ENCODE measurements at places on chromosomes 5 and 9. TPM values are rescaled to one million over a fixed set of nuclear protein-coding genes. Genes with fewer than 3 reads are reported as not detected.

DNA sequence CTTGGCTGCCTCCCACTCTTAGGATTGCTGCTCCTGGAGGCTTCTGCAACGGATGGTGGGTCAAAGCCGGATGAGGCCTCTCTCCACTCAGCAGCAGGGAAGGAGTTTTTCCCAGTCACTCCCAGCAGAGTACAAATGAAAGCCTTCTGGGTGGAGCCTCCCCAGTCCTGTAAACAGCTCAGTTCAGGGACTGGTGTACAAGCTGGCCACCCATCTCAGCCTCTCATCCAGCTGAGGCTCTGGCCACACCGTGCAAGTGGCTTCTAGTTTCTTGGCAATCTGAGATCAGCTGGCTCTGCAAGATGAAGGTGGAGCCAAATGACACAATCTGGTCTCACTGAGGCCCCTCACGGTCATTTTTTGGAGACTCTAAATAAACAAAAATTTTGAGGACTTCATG is 10.0 kb downstream of the GPX3 start:
- no peaks in the 10 kb centered on the region for H3K4me1 ChIP-seq
- no peaks in the 10 kb centered on the region for H3K27me3 ChIP-seq
- DNase-seq = peak; percentile 54
- peak overlapping the region; percentile 22 for H3K27ac ChIP-seq
- H3K36me3 ChIP-seq = peaks cover 24% of the 10 kb centered on the region

GRCh38 chr9:22919423-22919822 is 472.8 kb downstream of the DMRTA1 start:
- DNase-seq = no peak
- H3K36me3 ChIP-seq = no peaks in the 10 kb centered on the region
- no peak overlapping the region for H3K4me3 ChIP-seq
- H3K27ac ChIP-seq = no peak overlapping the region
- H3K4me1 ChIP-seq = no peaks in the 10 kb centered on the region
- no peaks in the 10 kb centered on the region for H3K27me3 ChIP-seq

The ADAMTS19 gene
- total RNA-seq = 0.80 TPM

The BTNL8 gene
- 88.1 TPM for total RNA-seq

The WDR70 gene
- total RNA-seq = 26.7 TPM

The PTGS1 gene
- 26.7 TPM for total RNA-seq

DNA sequence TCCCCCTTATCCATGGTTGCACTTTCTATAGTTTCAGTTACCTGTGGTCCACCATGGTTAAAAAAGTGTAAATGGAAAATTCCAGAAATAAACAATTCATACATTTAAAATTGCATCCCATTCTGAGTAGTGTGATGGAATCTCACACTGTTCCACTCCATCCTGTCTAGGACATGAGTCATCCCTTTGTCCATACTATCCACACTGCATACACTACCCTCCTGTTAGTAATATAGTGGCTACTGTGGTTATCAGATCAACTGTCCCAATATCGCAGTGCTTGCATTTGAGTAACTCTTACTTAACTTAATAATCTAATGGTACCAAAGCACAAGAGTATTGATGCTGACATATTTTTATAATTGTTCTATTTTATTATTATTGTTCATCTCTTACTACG is 100.7 kb downstream of the RAB3C start:
- DNase-seq = no peak
- H3K27ac ChIP-seq = no peak overlapping the region
- H3K36me3 ChIP-seq = no peaks in the 10 kb centered on the region

DNA sequence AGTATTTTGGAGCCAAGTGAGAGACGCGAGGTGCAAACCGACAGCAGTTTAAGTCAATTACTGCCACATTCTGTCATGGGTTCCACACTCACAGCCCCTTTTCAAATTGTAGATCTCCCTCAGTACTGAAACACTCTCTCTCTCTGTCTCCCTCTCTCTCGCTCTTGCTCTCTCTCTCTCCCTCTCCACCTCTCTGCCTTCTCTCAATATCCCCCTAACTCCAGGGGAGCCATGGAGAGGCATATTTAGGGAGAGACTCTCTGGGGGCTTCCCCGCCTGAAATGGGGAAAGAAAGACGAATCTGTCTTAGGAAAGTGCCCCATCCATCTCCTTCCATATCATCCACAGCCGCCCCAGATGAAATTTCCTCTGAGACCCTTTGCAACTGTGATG is 1.6 kb downstream of the BRINP1 start:
- no peak for DNase-seq
- peaks cover 26% of the 10 kb centered on the region for H3K27me3 ChIP-seq
- no peak overlapping the region for H3K27ac ChIP-seq
- no peak overlapping the region for H3K4me3 ChIP-seq
- H3K4me1 ChIP-seq = no peaks in the 10 kb centered on the region

The ABO gene
- 77.7 TPM for total RNA-seq

DNA sequence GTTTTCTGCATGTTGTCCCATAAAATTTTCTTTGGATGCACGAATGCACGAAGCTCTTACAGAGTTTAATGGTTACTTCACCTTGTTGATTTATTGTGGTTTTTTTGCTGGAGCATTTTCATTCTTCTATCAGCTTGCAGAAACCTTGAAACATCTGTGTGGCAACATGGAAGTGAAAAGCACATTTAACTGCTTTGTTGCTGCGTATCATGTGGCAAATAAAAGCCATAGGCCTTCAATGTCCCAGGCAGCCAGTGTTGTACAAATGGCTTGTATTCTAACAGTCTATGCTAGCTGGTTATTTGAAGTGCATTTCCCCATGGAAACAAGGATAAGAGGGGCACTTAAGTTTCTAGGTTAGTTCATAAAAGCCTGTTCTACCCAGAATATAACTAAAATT is 42.5 kb upstream of the RASGRF2 start:
- DNase-seq = no peak
- H3K4me3 ChIP-seq = no peak overlapping the region
- no peak overlapping the region for H3K27ac ChIP-seq
- no peaks in the 10 kb centered on the region for H3K36me3 ChIP-seq
- H3K4me1 ChIP-seq = no peaks in the 10 kb centered on the region

The SPACA9 gene
- total RNA-seq = 2.7 TPM

GRCh38 chr9:69476016-69476415 is 151.0 kb downstream of the ENTREP1 start:
- no peaks in the 10 kb centered on the region for H3K27me3 ChIP-seq
- H3K4me3 ChIP-seq = no peak overlapping the region
- H3K4me1 ChIP-seq = peaks cover 3% of the 10 kb centered on the region
- no peak overlapping the region for H3K27ac ChIP-seq
- DNase-seq = no peak
- H3K36me3 ChIP-seq = no peaks in the 10 kb centered on the region

The CSF1R gene
- total RNA-seq = 7.2 TPM

The CRHBP gene
- total RNA-seq = 0.40 TPM

The GNA14 gene
- 11.7 TPM for total RNA-seq

DNA sequence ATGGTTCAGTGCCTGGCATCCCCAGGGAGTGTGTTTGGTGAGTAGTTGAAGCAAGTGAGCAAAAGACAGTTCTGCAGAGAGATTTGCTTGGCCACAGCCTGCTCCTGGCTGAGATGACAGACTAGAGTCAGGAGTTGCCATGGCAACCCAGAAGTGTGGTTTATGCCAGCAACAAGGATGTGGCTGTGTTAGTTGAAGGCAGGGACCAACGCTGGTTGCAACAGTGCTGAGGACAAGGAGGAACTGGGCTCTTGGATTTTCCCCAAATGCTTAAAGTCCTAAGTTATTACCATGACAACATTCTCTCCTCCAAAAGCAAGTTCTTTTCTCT is 2.7 kb downstream of the NXNL2 start:
- H3K4me3 ChIP-seq = no peak overlapping the region
- no peak overlapping the region for H3K27ac ChIP-seq
- no peaks in the 10 kb centered on the region for H3K4me1 ChIP-seq

The PCDHAC1 gene
- total RNA-seq = 0.10 TPM

- H3K27ac ChIP-seq = no peak overlapping the region
- H3K4me1 ChIP-seq = no peaks in the 10 kb centered on the region
- H3K27me3 ChIP-seq = no peaks in the 10 kb centered on the region
- DNase-seq = no peak
- H3K4me3 ChIP-seq = no peak overlapping the region
- no peaks in the 10 kb centered on the region for H3K36me3 ChIP-seq
These were observed 18.6 kb upstream of the ADRB2 start for GRCh38 chr5:148807851-148808250.

- H3K27me3 ChIP-seq = no peaks in the 10 kb centered on the region
- no peak overlapping the region for H3K27ac ChIP-seq
- no peak overlapping the region for H3K4me3 ChIP-seq
- DNase-seq = no peak
- no peaks in the 10 kb centered on the region for H3K36me3 ChIP-seq
These were observed 76.0 kb downstream of the ACTL7B start for GRCh38 chr9:108779551-108780325.

The TNC gene
- total RNA-seq = 5.0 TPM

The PALM2AKAP2 gene
- total RNA-seq = 0.69 TPM

DNA sequence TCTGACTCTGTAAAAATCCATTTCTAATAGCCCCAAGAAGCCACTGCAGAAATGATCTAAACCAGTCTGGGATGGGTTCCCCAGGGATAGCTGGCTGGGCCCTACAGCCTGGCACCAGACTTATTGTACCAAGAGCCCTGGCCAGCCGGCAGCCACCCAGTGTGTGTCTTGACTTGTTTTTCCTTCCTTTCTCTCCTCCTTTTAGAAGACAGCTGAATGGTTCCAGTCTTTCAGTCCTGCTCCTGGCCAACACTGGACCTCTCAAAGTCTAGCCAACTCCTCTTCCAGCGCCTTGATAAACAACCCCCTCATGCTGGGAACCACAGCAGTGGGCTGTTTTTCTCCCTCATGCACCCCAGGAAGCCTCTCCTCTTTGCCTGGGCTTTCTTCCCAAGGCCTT is 34.1 kb downstream of the ATOX1 start:
- H3K27me3 ChIP-seq = no peaks in the 10 kb centered on the region
- H3K4me3 ChIP-seq = no peak overlapping the region
- no peak for DNase-seq
- no peak overlapping the region for H3K27ac ChIP-seq
- no peaks in the 10 kb centered on the region for H3K4me1 ChIP-seq

- no peak overlapping the region for H3K27ac ChIP-seq
- no peak overlapping the region for H3K4me3 ChIP-seq
These were observed 3.6 kb upstream of the RORB start for GRCh38 chr9:74493512-74493911.

GRCh38 chr5:126370796-126371718 is 52.2 kb upstream of the GRAMD2B start:
- no peaks in the 10 kb centered on the region for H3K36me3 ChIP-seq
- no peaks in the 10 kb centered on the region for H3K4me1 ChIP-seq
- no peaks in the 10 kb centered on the region for H3K27me3 ChIP-seq

The TTC39B gene
- total RNA-seq = 27.2 TPM

The HAUS6 gene
- total RNA-seq = 11.8 TPM

The FOXD4L3 gene
- not detected for total RNA-seq

DNA sequence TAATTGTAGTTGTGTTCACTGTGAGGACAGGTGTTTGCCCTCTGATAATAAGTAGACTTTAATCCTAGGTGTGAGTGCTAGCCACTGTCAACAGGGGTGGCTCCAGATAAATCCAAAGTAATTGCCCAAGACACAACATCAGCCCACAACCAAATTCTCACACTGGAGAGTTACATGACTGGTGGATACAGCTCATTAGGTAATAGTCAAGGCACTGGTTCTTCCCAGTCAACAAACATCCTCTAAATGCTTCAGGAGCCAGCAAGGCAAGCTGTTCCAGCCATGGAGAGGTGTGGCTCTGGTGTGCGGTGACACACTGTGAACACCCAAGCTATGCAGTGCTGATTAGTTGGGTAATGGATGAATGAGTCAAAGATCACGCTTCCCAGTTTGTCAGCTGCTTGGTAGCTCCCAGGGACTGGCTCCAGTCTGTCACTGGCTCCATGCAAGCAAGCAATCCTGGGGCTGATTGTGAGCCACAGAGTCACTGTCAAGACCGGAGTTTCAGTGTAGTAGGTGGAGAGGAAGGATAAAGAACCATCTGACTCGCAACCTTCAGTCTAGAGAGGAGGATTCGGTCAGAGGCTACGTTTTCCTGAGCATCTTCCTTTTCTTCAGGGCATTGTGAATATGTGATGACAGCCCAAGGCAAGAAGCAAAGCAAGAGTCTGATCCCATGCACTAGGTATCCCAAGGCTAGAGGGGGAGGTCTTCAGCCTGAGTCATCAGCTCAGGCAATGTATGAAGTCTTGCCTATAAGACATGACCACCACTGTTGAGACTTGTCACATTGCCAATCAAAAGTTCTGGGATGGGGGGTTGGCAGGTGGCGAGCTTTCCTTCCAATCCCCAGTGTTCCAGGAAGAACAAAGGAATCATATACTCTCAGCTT is 63.1 kb downstream of the UGCG start:
- H3K4me3 ChIP-seq = no peak overlapping the region
- DNase-seq = peak; percentile 57
- no peaks in the 10 kb centered on the region for H3K27me3 ChIP-seq

The CER1 gene
- total RNA-seq = not detected

DNA sequence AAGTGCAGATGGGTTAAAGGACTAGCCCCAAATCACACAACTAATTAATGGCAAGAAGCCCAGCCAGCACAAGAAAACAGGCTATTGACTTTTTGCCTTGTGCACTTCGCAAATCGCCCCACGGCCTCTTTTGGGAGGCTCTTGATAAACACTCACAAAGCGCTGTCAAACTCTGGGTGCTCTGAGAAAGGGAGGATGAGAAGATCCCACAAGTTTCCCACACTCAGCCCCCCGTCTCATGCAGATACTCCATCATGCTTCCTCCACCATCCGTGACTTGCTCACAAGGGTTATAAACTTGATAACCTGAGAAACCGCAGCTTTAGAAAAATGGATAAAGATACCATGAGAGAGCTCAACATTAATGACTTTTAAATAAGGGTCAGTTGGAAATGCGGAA is 219.7 kb downstream of the EBF1 start:
- H3K27me3 ChIP-seq = no peaks in the 10 kb centered on the region
- no peak overlapping the region for H3K4me3 ChIP-seq
- DNase-seq = no peak
- H3K4me1 ChIP-seq = no peaks in the 10 kb centered on the region
- no peak overlapping the region for H3K27ac ChIP-seq
- H3K36me3 ChIP-seq = no peaks in the 10 kb centered on the region

The BNC2 gene
- 20.0 TPM for total RNA-seq

- no peak for DNase-seq
- H3K36me3 ChIP-seq = no peaks in the 10 kb centered on the region
- H3K4me3 ChIP-seq = no peak overlapping the region
- H3K27ac ChIP-seq = no peak overlapping the region
These were observed 118.4 kb downstream of the ARHGAP26 start for GRCh38 chr5:142888469-142889085.

The FCN2 gene
- not detected for total RNA-seq

GRCh38 chr5:142290577-142291299 is 34.1 kb downstream of the SPRY4 start:
- no peak overlapping the region for H3K27ac ChIP-seq
- peak; percentile 53 for DNase-seq
- H3K4me1 ChIP-seq = no peaks in the 10 kb centered on the region
- H3K36me3 ChIP-seq = no peaks in the 10 kb centered on the region
- no peak overlapping the region for H3K4me3 ChIP-seq

The SPATA31D4 gene
- not detected for total RNA-seq

- no peaks in the 10 kb centered on the region for H3K4me1 ChIP-seq
- H3K27ac ChIP-seq = no peak overlapping the region
- no peaks in the 10 kb centered on the region for H3K27me3 ChIP-seq
- no peaks in the 10 kb centered on the region for H3K36me3 ChIP-seq
- no peak overlapping the region for H3K4me3 ChIP-seq
- DNase-seq = no peak
These were observed 60.4 kb downstream of the MTAP start for GRCh38 chr9:21862871-21863270.

The ALDH7A1 gene
- 75.7 TPM for total RNA-seq

- peak overlapping the region; percentile 36 for H3K4me3 ChIP-seq
- H3K4me1 ChIP-seq = no peaks in the 10 kb centered on the region
- peak overlapping the region; percentile 94 for H3K27ac ChIP-seq
- H3K27me3 ChIP-seq = no peaks in the 10 kb centered on the region
- no peak for DNase-seq
These were observed 1.6 kb upstream of the ZNF608 start for GRCh38 chr5:124747791-124748686.

Measured in colonic mucosa (tissue), 4 donors.